NCI-H1436 treated with DMSO at 0.1 percent for 48 hours (cell line): ENCODE measurements at places on chromosomes 7 and 10.

- no peak for DNase-seq
Measured at GRCh38 chr7:36283181-36283580, 106.5 kb upstream of the ANLN start.

DNA sequence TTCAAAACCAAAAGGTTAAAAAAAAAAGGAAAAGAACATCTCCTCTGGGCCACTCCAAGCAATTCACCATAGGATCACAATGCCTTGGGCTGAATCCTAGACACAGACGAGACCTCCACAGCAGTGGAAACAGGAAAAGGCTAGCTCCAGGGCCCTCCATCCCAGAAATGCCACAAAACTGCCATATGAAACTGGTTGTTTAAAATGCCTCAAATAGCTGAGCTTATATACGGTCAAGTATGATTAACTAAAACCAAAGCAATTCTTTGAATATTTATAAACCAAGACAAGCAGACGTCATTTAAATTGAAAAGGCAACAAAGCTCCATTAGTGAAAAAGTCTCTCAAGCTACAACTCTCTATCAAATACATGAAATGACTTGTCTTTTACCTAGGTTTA is 63.1 kb downstream of the DOCK4 start:
- DNase-seq, result no peak

DNA sequence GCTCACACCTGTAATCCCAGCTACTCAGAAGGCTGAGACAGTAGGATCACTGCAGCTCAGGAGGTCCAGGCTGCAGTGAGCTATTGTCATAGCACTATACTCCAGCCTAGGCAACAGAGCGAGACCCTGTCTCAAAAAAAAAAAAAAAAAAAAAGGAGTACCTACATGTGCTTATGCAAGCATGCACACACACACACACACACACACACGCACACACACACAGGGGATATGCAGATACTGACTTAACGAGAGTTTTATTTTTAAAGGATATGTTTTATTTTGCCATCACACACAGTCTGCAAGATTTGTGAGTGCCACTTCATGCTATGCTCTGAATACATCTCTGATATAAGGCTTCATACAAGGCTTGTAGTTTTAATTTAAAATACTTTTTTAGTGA is 479.3 kb downstream of the NEBL start:
- no peak for DNase-seq

GRCh38 chr7:136386876-136387275 is 409.7 kb upstream of the MTPN start:
- no peak for DNase-seq

DNA sequence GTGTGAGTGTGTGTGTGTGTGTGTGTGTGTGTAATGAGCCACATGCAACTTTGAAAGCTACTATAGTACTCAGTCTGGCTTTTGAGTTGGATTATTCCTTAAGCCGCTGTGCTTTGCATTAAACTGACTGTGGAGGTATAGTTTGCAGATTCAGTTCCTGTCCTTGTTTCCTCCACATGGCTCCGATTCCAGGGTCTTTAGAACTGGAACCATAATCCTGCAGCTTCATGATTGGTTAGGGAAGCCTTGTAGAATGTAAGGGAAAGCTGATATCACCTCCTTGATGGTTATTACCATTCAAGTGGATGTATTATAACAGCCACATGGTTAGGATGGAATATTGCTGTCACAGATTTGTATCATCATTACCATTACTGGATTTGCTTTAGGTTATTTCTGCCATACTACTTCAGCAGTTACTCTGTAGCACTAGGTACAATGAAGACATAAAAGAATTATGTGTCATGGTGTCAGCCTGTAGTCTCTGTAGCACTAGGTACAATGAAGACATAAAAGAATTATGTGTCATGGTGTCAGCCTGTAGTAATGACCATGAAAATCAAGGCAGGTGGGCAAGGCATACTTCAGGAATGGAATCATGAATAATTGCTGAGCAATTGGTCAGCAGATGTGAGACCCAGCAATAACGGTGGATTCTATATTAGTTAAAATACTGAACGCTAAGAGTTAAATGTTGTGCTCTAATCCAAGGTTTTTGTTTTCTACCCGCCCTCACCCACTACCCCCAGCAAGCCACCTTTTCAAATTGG is 275.1 kb upstream of the FZD1 start:
- DNase-seq, result no peak

DNA sequence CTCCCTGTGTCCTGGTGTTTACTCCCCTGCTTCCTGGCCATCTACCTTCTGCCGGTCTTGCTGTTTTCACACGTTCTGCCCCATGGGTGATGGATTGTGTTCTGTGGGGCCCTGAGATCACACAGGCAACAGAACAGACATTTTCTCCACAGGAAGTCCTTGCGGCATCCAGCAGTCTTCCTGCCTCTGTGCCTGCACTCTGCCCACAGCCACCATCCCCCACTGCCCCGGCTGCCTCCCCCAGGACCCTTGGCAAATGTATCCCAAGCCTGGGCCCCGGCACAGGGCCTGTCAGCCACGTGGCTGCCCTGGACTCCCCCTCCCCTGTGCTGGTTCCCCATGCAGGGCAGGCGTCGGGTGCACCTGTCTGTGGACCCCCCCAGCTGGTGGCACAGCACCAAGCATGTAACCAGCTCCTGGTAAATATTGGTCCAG is 184.2 kb downstream of the WDR37 start:
- DNase-seq, result no peak
